ENCODE measurements at places on chromosomes 5 and 9. TPM values are rescaled to one million over a fixed set of nuclear protein-coding genes. Genes with fewer than 3 reads are reported as not detected.

CCNI2 gene
- total RNA-seq = not detected

ANKRD34B gene
- not detected for total RNA-seq

ABO gene
- total RNA-seq = not detected

COL5A1 gene
- 254 TPM for total RNA-seq

MARCOL gene
- total RNA-seq = not detected

C6 gene
- total RNA-seq = under 0.01 TPM
